ENCODE measurements at places on chromosomes 4 and X.
A peak's percentile ranks its signal among the peaks of the same experiment; 100 is the strongest.

DNA sequence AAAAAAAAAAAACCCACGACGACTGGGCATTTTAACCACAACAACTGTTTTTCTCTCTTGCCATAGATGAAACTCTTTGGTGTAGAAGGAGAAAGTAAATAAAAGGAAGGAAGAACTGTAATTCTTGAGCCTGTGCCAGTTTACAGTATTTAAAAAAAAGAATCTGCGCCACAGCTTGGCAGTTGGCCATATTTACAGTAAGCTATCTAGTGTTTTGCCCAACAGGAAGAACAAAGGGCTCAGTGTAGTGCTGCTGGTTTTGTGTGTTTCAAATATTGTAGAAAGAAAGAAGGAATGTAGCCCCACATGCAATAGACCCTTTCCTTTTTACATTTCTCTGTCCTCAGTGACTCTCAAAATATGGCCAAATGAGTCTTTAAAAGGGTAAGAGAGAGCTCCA lies 66.1 kb downstream of the NR3C2 start:
- DNase-seq, result peak; percentile 23

GRCh38 chrX:9701790-9702189 lies 63.9 kb downstream of the GPR143 start:
- DNase-seq, result no peak

GRCh38 chr4:96471956-96472867 lies 632.3 kb downstream of the PDHA2 start:
- no peak for DNase-seq

DNA sequence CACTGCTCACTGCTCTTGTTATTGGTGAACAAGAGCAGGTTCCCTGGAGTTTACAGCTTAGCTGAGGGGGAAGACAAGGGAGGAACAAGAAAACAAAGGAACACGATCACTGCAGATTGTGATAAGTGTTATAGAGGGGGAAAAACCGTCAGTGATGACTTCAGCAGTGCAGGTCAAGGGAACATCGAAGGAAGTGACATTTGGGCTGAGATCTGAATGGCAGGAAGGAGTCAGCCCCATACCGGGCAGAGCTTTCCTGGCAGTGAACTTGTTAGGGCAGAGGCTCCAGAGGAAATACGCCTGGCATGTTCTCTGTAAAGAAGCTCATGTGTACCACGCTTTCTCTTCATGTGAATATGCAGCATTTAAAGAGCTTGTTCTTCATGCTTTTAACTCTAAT lies 78.1 kb downstream of the LDB2 start:
- no peak for DNase-seq
